Amygdala (tissue), 56 donors: ENCODE measurements at places on chromosomes 4 and X.

- DNase-seq: no peak
Measured at GRCh38 chrX:55867181-55867651, 149.7 kb downstream of the RRAGB start.

DNA sequence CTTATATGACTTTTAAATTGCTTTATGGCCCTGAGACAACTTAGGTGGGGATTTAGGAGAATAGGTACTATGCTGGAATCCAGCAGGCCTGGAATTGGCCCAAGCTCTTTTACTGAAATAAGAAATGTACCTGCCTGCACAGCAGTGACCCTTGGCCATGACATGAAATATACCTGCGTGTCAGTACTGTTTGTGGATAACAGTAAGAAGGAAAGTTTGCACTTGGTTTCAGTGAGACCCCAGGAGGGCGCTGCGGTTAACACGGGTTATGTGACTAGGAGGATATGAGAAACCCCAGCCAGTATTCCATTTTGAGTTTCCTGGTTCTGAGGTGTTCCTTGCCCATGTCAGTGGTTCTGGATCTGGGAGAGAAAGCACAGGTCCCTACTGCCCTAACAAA, 5.3 kb downstream of the MTM1 start:
- no peak for DNase-seq

DNA sequence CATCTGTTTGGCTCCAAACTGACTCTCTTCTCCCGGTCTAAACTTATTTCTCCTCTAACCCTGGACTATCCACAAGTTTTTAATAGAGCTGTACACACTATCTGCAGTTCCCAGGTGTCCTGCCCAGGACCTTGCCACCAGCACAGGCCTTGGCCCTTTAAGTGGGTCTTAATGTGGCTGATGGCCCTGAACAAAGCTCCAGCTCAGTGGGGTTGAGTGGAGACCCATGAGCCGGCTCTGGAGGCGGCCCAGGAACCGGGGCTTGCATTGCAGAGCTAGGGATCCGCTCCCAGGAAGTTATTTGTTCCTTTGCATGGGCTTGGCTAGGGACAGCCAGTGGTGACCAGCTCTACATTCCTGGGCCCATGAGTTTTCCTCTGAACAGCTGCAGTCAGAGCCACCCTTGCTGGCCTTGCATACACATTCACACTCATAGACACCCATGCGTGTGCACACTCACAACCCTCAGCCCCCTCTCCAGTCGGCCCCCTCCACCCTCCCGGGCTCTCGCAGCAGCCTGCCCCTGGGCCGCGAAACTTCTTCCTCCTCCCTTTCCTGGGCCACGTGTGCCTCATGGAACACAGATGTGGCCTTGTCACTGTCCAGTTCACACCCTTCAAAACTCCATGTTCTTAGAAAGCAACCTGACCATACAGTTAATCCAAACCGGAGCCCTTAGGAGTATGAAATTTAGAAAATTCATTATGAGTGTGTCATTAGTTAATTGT, 58.2 kb downstream of the GPR143 start:
- no peak for DNase-seq

DNA sequence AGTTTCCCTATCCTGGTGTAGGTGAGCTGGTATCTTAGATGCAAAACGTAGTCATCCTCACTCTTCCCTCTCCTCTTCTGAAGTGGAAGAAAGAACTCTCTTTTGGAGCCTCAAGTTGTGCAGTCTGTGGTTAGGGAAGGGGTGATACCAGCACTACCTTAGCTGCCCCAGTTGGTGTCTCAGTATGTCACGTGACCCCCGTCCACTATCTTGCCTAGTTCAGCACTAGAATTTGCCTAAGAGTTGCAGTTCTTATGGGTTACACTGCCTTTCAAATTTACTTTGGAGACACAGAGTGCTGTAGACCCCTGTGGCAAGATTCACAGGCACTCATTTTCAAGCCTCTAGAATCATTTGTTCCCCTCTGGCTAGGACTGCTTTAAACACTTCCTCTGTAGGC, 322.8 kb upstream of the EDA2R start:
- DNase-seq: no peak

DNA sequence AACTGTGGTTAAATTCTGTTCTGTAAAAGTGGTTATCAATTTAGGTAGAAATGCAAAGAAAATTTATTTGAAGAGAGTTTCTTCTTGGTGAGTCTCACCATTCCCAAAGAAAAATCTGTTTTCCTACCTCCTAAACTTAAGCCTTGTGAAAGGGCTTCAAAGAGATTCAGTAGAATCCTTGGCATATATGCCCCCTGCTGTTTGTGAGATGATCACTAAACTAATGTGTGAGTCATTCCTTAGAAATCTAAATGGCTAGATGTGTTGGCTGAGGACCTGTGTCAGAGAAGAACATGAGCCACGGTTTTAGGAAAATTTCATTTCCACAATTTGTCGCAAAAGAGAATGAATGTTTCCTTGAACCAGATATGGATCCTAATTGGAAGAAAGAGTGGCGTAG, 260.9 kb downstream of the SLC7A11 start:
- no peak for DNase-seq

DNA sequence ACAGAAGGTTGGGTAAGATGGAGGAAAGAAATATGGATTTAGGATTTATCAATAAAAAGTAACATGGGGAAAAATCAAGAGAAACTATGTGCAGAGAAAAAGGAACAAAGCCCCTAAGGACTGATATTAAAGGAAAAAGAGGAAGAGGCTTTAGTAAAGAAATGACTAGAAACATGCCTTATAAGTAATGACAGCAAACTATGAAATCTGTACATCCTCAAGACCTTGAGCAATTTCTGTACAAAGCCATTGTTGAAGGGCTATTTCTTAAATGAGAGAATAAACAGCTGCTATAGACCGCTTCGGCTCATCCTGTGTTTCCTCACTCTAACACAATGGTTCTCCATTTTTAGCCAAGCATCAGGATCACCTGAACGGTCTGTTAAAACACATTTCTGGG, 180.3 kb upstream of the ATOH1 start:
- DNase-seq: no peak

DNA sequence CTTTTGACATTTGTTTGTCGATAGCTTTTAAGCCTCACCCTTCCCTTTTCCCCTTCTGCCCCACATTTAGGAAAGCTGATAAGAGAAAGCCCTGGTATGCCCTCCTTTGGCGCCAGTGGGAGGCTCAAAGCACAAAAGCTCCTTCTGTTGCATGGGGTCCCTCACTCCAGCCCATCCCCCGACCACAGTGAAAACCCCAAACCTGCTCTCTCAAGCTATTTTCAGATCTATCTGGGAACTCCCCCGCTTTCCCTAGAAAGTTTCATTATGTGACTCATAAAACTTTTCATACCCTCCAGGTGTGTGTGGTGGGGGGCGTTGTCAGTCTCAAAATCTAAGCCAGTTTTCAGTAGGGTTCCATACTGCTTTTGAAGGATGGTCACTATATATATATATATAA, 259.0 kb upstream of the PCDH7 start:
- DNase-seq: no peak

DNA sequence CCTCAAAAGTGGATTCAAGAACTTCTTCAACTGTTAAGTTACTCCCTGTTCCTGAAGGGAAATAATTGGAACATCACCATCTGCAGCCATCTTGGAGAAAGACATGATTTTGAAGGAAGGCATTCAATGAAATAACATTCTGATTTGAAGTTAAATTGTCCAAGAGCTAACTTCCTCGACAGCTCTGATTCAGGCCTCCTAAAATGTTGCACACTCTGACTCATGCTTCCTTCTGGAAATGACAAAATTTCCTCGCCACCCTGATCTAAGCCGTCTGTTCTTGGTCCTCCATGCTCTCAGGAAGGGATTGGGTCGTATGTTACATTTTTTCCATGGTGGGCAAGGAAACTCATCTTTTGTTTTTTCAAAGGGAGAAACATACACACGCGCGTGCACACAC, 496.9 kb upstream of the DIPK2B start:
- DNase-seq: no peak

DNA sequence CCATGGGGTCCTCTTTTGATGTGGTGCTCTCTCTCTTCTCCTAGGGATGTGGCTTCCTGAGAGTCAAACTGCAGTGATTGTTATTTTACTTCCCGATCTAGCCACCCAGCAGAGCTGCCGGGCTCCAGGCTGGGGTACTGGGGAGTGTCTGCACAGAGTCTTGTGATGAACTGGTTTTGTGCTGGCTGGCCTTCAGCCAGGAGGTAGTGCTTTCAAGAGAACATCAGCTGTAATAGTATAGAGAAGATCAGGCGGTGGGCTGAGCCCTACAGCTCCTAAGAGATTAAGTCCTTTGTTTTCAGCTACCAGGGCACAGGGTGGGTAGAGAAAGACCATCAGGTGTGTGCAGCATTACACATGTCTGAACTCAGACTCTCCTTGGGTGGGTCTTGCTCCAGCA, 59.0 kb upstream of the AGTR2 start:
- no peak for DNase-seq

GRCh38 chr4:72522440-72522839, 46.6 kb downstream of the ADAMTS3 start:
- no peak for DNase-seq

DNA sequence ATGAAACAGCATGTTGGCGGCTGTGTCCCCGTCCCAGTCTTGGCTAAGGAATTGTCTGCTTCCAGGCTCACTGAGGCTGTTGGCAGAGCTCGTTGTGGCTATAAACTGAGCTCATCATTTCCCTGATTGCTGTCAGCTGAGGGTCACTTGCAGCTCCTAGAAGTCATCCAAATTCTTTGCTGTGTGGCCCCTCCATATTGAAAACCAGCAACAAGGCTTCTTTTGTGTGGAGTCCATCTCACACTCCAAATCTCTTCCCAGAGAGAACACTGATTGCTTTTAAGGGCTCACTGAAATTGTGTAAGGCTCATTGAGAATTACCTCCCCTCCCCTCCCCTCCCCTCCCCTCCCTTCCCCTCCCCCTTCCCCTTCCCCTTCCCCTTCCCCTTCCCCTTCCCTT, 23.3 kb downstream of the TBC1D14 start:
- no peak for DNase-seq

DNA sequence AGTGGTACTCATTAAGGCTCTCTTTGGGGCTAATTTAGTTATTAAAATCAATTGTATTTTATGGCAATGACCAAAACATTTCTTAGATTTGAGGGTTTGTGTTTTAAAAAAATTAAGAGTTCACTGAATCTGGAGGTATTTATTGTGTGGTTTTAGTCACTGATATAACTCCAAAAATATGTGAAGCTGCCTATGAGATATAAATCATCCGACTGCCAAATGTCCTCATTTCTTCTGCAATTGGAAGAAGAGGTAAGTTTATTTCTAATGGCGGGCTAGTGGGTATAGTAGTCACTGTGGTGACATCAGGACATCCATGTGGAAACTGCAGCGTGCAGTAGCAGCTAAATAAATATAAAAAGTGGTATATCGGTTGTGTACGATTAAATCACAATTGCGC, 205.5 kb downstream of the MID1 start:
- DNase-seq: no peak

- DNase-seq: no peak
Measured at GRCh38 chr4:108596344-108596743, 24.0 kb upstream of the RPL34 start.

DNA sequence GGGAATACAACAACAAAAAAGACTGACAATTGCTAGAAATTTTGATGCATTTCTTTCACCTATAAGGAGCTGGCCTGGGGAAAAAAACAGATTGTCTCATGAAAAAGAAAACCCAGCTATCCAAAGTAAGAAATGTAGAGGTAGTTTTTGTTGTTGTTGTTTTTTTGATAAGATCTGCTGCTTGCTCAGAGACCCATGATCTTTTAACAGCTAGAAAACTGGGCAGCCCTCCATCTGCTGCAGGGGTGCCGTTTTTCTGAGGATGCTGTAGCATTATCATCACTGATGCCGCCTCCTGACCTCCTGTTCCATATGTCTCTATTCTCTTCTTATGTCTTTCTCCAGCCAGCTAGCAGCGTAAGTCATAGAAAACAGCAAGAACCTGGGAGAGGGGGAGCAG, 98.3 kb downstream of the BMPR1B start:
- no peak for DNase-seq

GRCh38 chr4:82033862-82034261, 339.9 kb downstream of the HNRNPD start:
- DNase-seq: no peak

DNA sequence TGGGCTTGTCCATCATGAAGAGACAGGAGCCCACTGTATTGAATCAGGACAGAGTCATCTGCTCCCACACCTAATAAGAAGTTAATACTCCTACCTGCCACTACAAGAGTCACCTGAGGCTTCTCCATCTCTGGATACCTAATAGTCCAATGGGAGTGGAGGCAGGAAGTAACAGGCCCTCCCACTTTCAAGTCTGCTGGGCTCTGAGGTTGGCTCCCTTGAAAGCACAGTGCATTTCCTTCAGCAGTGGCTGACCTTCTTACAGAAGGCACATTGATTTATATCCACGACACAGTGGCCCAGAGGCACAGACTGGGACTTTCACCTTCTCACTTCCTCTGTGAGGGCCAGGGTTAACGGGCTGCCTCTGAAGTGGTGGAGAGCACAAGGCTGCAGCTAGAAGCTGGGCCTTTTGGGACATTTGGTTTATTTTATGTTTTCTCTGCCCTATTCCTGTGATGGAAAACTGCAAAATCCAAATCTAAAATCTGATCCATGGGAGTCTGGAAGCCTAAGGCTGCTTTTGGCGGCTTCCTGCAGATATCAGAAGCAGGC, 38.1 kb downstream of the FRG2 start:
- no peak for DNase-seq

DNA sequence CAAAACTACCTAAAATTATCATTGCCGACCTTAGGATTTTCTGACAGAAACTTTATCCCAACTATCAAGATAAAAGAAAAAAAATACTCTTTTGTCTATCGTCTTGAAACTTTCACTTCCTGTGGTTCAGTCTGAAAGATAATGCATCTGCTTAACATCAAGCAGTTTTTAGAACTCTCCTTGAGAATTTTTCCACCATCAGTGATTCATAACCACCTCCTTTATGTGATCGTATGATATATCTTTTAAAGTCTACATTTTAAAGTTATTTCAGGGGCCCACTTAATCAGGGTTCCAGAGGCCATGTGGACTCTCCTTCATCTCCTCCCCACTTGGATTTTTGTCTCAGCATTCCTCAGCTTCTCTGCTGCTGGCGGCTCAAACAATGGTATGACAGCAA, 272.8 kb upstream of the TENM3 start:
- DNase-seq: no peak

DNA sequence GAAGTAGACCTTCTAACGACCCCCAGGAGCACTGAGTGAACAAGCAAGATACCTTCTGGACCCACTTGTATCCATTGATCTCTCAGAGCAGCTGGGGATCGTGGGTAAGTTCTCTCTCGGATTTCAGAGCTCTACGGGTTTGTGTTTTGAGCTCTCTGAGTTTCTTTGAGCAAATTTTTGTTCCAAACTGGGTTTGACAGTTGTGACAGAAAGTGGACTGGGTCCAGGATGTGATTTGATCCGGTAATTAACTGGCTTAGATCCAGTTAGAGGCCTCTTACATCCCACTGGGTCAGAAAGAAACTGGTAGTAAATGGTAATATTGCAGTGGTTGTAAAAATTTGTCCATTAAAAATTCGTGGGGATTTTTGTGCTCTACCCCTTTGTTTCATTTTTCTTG, 459.2 kb downstream of the INPP4B start:
- DNase-seq: no peak

- no peak for DNase-seq
Measured at GRCh38 chr4:77127837-77128621, 29.0 kb upstream of the CCNG2 start.

GRCh38 chr4:148261848-148262247, 180.4 kb downstream of the NR3C2 start:
- no peak for DNase-seq
